Activated CD4-positive, alpha-beta T cell treated with anti-CD3 and anti-CD28 coated beads, Interleukin-2, amount 50 U/mL, for 24 hours (primary cell): ENCODE measurements at places on chromosomes 3 and 15.

DNA sequence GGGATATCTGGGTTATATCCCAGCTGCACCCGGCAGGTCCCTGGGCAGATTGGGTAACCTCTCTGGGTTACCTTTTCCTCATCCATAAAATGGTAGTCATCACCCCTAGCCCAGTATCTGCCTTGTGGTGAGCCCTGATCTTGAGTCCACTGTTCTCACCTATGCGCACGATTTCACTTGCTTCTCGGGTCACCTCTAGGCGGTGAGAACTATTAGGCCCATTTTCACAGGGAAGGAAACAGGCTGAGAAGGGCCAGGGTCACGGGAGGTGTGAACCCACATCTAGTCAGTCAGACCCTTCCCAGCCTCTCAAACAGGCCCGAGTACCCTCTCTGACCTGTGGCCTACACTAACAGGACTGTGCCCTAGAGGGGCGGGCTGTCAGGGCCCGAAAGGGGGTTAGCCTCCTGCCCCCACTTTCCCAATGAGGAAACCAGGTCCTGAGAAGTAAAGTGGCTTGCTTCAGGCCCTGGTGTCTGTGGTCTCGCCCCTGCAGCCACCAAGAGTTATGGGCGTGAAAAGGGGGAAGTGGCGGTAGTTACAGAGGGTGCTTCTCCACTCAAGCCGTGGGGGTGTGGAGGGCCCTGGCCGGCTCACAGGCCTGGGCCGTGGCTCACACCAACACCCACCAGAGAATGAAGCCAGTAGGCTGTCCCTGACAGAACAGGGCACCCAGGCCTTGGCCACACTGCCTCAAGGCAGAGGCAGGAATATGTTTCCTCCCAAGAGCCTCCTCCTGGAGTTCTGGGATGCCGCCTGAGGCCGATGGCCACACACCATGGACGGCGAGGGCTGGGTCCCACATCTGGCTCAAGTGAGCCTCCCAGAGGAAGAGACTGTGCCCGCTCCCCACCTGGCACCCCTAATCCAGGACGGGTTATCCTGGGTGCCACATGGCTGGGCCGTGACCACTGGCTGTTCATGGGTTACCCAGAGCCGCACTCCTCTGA lies 19.5 kb downstream of the PSTPIP1 start:
- no peak for DNase-seq

- DNase-seq: no peak
Observed at GRCh38 chr3:125148836-125149235, 63.7 kb downstream of the SLC12A8 start.

- no peak for DNase-seq
Observed at GRCh38 chr3:151166161-151166560, 36.9 kb downstream of the GPR171 start.

DNA sequence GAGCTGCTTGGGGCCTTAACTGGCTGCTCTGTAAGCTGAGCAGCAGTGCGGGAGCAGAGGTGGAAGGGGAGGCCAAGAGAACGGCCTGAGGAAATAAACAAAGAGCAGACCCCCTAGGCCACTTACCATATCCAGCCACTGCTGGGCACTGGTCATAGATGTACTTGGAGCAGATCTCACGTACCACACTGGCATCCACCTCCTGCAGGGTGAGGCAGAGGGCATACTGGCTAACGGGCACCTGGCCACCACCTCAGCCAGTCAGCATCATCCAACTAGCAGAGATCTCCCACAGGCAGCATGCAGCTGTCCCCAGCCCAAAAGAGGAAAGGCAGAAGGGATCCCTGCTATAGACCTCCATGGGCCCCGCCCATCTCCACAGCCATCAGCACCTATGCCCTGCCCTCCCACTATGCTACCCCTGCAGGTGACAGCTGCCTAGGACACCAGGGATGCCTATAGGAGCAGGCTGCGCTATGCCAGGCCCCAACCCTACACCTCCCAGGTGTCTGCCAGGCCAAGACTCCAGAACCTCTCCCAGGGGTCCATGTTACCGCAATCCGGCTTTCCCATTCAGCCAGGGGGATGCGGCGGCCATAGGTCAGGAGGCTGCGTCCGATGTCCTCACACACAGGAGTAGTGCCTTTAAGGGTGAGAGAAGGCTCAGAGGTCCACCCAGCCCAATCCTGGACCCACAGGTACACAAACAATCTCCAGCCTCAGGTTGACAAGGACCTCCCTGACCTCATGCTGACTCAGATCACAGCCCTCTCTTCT lies 4.6 kb upstream of the COL7A1 start:
- no peak for DNase-seq

DNA sequence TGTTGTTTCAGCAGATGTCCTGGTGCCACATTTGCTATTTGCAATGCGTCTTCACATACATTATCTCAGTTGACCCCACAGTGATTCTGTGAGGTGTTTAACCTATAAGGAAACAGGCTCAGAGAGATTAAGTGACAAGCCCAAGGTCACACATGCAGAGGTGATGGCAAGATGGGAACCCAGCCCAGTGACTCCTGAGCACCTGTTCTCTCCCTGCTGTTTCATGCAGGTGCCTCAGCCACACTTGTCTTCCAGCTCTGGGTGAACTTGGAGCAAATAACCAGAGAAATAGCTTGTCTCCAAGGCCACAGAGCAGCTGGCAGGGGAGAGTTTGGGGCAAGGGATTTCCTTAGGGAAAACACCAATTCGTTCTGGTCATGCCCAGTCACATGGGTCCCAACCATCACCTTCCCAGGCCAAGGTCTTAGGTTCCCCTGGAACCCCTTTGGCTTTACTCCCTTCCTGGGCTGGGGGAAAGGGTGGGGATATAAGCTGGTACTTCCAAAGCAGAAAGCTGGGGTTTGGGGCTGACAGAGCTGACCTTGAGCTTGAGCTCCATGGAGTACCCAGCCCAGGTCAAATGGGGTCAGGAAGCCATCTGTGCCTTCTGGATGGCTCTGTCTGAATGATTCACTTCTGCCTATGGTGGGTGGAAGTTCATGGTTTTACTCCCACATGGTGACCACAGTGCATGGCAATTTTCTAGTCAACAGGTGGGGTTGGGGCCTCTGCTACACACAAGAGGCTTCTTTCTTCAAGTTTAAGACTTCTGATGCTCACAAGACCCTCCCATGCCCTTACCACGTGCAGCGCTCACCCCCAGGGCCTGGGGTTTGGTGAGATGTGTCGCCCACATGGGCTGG lies 22.4 kb downstream of the LIPC start:
- no peak for DNase-seq

DNA sequence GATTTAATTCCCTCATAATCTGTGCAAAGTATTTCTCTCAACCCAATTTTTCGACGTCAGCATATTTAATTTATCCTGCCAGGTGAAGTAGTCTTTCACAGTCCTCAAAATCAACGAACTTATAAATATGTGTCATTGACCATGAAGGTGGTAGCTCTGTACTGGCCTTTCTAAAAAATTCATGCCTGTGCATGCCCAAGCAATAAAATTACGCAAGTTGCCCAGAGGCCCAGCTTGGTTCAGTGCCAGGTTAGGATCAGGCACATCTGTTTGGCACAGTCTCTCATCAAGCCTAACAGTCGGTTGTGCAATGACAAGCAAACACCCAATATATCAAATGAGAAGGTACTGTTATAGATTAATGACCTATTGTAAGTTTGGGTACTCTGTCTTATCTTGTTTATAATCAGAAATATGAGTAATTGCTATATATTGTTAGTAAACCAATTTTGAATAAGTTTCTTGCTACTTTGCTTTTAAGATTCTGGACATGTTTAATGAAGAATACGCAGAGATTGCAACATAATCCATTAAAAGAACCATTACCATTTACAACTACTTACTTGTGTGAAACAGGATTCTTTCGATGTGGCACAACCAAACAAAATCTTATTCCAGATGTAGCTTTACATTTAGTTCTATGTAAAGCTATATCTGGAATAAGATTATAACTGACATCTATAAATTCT lies 159.0 kb upstream of the IL12A start:
- DNase-seq: no peak

GRCh38 chr15:90599644-90600043 lies 69.9 kb downstream of the CRTC3 start:
- DNase-seq: no peak

- no peak for DNase-seq
Observed at GRCh38 chr3:67723863-67724262, 69.5 kb upstream of the SUCLG2 start.

DNA sequence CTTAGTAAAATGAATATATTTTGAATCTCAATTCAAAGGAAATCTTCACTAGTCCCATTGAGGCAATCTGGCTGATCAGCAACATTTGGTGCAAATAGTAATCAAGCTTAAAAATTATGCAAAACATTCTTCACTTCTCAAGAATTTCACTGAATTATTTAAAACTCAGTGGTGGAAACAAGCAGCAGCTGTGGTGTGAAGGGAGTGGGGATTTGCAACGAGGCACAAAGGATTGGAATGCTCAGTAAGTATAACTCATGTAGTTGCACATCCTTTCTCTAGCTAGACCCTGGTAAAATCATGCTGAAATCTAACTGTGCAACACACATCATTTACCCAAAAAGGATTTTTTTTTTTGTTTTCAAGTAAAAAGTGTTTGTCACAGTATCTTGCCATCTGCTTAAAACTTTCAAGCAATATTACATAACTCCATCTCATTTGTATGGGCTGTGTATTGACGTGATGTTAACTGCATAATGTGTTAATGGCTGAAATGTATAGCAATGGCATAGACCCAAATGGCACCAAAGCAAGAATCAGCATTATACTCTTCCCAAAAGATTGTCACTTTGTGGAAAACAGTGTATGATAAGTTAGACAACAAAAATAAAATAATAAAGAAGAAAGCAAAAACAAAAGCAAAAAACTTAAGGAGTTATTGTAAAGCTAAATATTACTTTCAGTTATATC lies 816.6 kb downstream of the EPHA3 start:
- no peak for DNase-seq
